ENCODE measurements at places on chromosomes 1 and 21. TPM values are rescaled to one million over a fixed set of nuclear protein-coding genes. Genes with fewer than 3 reads are reported as not detected.

DNA sequence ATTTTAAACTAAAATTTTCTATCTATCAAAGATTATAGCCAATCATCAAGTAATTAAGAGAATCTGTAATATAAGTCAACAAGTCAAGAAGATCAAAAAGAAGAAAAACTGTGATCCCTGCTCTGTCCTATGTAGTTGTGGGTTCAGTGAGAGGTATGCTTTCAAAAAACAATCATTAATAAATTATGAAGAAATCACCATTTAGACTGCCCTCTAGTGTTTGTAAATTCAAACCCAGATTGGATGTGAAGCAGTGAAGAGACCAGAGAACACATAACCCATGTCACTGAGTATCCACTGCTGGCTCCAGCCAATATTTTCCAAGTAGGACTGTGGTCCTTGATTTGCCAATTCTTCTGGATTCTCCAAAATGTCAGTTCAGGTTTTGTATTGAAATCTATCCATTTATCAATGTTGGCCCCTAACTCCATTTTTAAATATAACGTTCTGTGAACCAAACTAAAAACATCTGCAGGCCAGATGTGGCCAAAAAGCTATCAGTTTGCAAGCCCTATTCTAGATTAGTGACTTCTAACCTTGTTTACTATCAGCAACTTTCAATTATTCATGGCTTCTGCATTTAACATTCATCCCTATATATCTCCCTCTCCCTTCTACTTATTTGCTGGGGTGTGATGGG is 467.5 kb upstream of the CXADR start:
- DNase-seq = peak; percentile 40

DNA sequence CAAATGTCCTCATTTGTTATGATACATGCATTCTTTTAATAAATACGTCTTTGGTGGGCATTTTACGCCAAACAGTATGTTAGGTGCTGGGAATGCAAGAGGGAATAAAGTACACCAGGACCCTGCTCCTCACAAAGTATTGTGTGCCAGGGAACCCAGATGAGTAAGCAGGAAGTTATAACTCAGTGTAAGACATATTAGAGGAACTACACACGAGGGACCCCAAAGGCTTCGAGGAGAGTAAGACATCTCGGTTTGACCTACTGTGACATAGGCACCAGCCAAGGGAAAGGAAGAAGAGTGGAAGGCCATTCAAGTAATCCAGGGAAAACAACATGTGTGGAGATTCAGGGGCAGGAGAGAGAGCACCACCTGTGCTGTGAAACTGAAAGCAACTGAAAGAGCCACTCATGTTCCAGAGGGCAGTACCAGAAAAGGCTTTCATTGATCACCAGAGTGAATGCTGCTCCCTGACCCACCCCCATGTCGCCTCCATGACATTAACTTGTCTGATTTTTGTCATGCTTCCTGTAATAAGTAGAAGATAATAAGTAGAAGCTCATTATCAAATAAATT is 542.5 kb upstream of the PKN2 start:
- DNase-seq = no peak

POLR3GL gene
- total RNA-seq = 20.1 TPM

LY9 gene
- total RNA-seq = 0.62 TPM

ELAPOR1 gene
- total RNA-seq = 18.8 TPM

Measured in tongue (tissue), 3 donors.